Cerebellar nuclear complex (tissue), 1 donor: ENCODE measurements at places on chromosomes 6 and 20.

DNA sequence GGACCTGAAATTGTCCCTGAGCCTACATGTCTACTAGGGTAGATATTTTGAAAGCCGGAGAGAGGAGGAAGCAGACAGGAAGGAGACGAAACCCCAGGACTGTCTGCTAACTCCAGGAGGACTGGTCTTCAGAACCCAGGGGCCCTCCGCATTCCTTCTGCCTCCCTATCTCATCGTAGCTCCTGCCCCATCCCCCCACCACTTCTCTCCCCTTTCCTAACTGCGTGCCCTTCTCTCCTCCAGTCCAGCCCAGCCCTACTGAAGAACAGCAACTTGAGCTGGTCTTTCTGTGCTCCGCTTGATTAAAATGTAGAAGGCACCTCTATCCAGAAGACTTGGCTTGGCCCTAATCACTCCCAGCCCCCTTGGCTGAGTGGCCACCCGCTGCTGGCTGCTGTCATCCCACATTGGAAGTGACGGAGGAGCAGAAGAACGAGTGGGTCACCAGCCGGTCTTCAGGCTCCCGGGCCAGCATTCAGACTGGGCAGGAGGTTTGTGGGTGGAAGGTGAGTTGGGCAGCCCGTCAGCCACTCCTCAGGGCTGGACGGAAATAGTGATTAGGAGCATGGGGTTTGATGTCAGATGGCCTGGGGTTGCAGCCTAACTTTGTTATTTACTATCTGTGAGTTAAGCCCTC is 28.8 kb upstream of the ANGPT4 start:
- DNase-seq: no peak

- DNase-seq: no peak
These were observed 24.4 kb downstream of the DCBLD1 start for GRCh38 chr6:117506907-117507306.

DNA sequence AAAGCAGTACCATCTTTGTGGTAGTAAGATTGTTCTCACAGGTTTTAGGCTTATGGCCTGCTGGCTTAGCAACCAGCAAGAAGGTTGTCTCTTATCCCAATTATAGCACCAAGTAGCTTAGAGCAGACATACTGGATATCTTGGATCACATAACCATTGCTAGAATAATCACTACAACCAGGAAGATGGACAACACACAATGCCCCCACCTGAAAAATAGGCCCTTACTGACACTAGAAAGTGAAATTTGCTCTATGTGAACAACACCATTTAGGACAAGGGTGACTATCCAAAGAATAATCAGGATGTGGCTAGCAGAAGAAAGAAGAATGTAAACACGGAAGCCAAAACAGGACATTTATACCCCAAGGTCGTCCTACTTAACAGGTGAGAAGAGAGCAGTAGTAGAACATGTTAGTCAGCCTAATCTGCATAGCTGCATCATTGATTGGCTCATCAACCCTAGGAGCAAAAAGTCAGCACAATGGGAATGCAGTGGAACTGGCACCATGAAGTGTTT is 172.7 kb upstream of the MARCKS start:
- DNase-seq: no peak

DNA sequence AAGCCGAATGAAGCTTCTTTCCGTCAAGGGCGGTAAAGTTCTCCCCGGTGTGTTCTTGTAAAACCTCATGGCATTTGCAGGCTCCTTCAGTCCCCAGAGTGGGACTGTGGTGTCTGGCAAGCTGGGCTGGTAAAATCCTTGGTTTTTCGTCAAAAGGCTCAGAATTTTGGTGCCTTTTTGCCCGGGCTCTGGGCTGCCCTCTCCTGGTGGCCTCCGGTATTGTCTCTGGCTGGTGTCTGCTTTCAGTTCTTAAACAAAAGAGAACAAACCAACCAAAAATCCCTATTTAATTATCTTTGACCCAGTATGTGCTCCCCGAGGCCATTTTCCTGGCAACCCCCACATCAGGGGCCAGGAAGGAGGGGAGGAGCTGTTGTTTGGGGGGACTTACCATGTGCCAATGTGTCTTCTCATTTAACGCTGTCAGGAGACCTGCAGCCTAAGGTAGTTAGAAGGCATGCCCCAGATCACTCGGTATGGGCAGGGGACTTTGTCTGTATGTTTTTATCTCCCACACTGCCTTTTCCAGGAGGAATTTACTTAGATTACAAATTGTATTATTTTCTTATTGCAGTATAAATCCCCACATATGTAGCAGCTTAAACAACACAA is 11.1 kb downstream of the CDH4 start:
- DNase-seq: no peak
